Mesenteric fat pad (tissue), 1 donor: ENCODE measurements at places on chromosomes 5 and 9. TPM values are rescaled to one million over a fixed set of nuclear protein-coding genes. Genes with fewer than 3 reads are reported as not detected.

Gene DND1
- total RNA-seq, result 1.00 TPM

Gene LRRC19
- total RNA-seq, result not detected

Gene CCNO
- not detected for total RNA-seq

DNA sequence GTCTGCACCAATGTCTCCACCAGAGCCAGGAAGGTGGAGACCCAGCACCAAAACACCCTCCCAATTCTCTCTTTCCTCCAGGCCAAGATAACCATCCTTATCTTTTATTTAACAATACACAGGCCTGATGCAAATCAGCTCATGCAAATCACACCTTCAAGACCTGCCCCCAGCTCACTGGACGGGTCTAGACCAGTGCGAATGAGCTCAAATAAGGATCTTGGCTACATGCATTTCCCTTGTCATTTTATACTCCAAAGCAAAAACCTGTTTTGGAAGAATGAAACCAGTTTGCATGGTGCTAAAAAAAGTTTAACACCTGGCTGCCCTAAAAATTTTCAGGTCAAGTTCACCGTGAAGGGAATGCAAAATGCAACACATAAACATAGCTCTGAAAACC, 31.9 kb upstream of the DAPK1 start:
- DNase-seq, result no peak

DNA sequence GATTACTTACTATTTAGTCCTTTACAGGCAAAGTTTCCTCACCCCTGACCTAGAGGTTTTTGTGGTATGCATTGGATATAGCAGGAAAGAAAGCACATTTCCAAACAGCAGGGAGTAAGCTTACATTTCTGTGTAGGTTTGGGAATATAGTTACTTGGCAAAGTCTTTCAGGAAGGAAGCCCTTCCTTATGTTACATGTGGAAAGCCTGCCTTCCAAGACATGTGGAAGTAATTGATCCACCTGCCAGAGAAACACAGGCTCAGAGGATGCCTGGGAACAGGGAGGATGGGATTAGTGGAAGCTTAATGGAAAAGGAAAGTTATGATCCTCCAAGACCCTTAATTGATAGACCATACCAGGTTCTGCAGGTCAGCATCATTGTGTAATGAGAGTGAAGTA, 87.3 kb upstream of the PPP1R2B start:
- no peak for DNase-seq

DNA sequence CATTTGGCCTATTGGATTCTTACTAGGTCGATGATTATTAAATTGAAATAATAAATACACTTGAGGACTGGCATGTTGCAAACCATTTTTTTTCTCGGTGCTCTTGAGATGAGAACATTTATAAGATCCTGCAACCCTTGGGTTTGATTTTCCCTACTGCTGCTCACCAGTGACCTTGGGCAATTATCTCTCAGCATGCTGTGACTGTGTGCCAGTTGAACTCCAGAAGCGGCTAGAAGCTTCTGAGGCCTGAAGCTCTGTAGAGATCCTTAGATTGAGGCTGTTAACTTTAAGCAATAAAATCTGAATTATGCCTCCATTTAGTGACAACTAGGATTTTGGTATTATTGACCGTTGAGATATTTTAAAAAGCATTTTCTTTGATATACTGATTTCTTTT, 489.8 kb downstream of the MAT2B start:
- no peak for DNase-seq

DNA sequence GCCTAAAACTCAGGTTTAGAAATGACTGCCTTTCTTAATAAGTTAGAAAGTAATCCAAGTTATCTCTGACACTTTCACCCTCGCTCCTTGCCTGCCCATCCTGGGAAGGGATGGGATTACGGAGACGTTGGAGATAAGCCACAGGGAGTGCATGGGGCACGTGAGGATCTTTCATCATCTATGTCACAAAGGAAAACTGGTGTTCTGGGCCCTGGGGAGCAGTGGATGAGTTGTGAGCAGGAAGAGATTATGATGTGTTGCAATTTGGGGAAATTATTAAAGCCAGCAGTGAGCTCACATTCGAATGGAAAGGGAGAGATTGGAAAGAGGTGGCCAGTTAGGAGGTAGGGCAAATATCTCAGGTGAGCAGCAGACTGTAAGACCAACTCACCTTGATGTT, 12.8 kb downstream of the AFAP1L1 start:
- DNase-seq, result no peak

- no peak for DNase-seq
These were observed 12.8 kb downstream of the NKD2 start for GRCh38 chr5:1021136-1021968.

- DNase-seq, result no peak
These were observed 62.8 kb downstream of the CDKN2A start for GRCh38 chr9:21931428-21931827.

DNA sequence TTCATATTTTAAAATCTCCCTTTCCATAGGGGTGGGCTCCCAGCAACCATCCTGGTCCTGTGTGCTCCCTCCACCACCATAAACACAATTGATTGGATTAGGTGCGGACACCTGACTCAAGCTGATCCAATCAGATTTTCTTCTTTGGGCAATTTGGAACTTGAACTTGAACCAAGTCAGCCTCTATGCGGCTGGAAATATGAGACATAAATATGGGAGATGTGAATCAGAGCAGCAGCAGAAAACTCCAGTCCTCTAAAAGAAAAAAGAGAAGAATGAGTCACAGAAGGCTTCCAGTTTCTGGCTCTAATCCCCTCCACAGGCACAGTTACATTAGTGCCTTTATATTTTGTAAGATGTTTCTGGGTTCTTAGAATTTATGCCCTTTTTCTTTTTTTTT, 306.6 kb downstream of the MLLT3 start:
- no peak for DNase-seq

DNA sequence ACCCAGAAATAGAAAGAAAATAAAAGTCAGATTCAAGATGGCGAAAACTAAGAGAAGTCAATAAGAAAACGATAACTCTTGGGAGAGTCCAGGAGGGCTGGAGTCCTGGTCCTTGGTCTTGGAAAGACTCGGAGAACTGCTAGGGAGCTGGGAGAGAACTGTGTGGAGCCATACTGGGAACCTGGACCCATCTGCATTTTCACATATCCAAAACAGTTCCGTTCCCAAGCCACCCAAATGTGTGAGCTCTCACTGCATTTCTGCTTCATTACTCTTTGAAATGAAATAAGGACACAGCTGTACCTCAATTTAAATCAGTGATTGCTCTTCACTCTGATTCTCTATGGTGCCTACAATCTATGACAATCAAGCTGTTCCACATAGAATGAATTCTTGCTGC, 68.1 kb upstream of the CER1 start:
- no peak for DNase-seq

GRCh38 chr9:137490532-137491186, 31.5 kb upstream of the NSMF start:
- no peak for DNase-seq

DNA sequence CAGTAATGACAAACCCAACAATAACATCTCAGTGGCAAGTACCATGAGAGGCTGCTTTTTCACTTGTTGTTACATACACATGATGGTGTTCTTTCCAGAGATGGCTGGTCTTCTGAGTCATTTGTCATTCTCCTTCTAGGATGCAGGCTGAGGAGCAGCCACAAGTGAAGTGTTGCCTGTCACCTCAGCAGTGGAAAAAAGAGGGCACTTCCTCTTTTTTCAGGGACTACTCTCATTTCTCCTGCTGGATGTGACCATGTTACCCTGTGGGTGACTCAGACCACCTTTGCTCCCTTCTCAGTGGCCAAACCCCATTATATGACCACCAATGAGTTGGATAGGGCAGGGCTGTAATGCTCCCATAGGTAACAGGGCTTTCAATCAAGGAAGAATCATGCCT, 587.0 kb upstream of the ADAMTS16 start:
- no peak for DNase-seq

GRCh38 chr5:45695804-45696156, 400 bp downstream of the HCN1 start:
- DNase-seq, result no peak

GRCh38 chr9:107492381-107492970, 2.9 kb upstream of the KLF4 start:
- DNase-seq, result no peak
